AG10803 (cell line): ENCODE measurements at places on chromosomes 2 and 18.

- peak; percentile 88 for DNase-seq
Observed at GRCh38 chr2:180006781-180007579, at the start of gene CWC22. CWC22 (minus strand) TSS chr2:180007297; CDS start chr2:179993341, 13,956 bp downstream.

GRCh38 chr2:219612577-219613286 lies 14.7 kb upstream of the SLC4A3 start:
- no peak for DNase-seq

DNA sequence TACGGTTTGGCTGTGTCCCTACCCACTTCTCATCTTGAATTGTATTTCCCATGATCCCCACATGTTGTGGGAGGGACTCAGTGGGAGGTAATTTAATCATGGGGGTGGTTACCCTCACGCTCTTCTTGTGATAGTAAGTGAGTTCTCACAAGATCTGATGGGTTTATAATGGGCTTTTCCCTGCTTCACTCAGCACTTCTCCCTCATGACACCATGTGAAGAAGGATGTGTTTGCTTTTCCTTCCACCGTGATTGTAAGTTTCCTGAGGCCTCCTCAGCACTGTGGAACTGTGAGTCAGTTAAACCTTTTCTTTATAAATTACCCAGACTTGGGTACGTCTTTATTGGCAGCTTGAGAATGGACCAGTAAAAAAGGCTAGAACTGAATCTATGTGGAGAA lies 750.0 kb upstream of the ID2 start:
- no peak for DNase-seq

- no peak for DNase-seq
Observed at GRCh38 chr18:65750389-65751154, at the start of gene CDH7. CDH7 (plus strand) TSS chr18:65751012; CDS start chr18:65762843, 11,831 bp downstream.

- no peak for DNase-seq
Observed at GRCh38 chr18:75183524-75183923, 25.4 kb downstream of the PTGR3 start.

DNA sequence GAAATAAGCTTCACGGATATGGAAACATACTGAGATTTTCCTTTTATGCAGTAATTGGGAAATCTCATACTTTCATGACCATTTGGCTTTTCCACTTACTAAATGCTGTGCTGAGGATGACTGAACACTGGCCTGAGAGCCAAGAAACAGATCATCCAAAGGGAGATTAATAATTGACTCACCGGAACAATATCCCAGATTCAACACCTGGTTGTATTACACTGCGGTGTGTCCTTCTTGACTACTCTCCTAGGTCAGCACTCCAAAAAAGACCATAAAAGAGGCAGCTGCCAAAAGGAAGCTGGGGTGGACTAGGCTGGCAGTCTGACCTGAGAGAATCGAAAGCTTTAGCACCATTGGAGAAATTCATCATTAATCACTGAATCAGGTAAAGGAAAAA lies 469.1 kb downstream of the CBLN2 start:
- no peak for DNase-seq
